Mammary epithelial cell (primary cell): ENCODE measurements at places on chromosomes 16 and 17. TPM values are rescaled to one million over a fixed set of nuclear protein-coding genes. Genes with fewer than 3 reads are reported as not detected.
A peak's percentile ranks its signal among the peaks of the same experiment; 100 is the strongest.

Gene RAI1
- polyA plus RNA-seq: 4.9 TPM

Gene UBALD2
- polyA plus RNA-seq: 15.3 TPM

Gene TOB1
- 89.6 TPM for polyA plus RNA-seq

Gene SPECC1
- polyA plus RNA-seq: 27.4 TPM

Gene MPP3
- polyA plus RNA-seq: 7.1 TPM

Gene CCDC144A
- 0.01 TPM for polyA plus RNA-seq

Gene KRT31
- not detected for polyA plus RNA-seq

Gene SOST
- polyA plus RNA-seq: not detected

Gene NPIPA8
- polyA plus RNA-seq: 2.3 TPM

Gene YBX2
- 0.10 TPM for polyA plus RNA-seq

Gene MRPL28
- polyA plus RNA-seq: 155 TPM

Gene PCTP
- 22.5 TPM for polyA plus RNA-seq

DNA sequence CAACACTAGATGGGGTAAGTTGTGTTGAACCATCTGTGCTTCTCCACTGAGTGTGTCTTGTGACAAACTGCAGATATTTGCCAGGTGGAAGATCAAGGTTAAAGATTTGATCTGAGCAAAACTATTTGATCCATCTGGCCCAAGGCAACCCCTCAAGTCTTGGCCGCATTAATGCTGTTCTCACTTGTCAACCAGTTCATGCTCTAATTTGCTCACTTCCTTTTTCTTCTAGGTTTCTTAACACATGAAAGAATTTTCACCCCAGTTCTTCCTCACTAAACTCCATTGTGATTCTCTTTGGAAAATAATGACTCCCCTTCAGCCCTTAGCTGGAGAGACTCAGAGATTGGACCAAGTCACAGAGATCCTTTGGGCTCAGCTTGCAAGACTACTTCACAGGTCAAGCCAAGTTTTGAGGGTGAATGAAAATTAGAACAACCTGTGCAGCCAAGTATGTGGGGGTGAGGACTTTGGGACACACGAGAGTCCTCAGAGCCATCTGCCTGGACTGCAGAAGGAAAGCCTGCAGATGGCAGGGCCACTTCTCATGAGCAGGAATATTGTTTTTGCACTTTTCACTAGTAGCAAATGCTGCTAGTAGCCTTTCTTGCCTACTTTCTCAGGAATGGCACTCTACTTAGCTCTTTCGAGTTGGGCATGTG, 166.5 kb downstream of the AXIN2 start:
- DNase-seq: no peak

GRCh38 chr17:58136669-58137279, 11.4 kb upstream of the OR4D1 start:
- DNase-seq: no peak

GRCh38 chr16:85568519-85568918, 44.6 kb upstream of the GSE1 start:
- no peak for DNase-seq

DNA sequence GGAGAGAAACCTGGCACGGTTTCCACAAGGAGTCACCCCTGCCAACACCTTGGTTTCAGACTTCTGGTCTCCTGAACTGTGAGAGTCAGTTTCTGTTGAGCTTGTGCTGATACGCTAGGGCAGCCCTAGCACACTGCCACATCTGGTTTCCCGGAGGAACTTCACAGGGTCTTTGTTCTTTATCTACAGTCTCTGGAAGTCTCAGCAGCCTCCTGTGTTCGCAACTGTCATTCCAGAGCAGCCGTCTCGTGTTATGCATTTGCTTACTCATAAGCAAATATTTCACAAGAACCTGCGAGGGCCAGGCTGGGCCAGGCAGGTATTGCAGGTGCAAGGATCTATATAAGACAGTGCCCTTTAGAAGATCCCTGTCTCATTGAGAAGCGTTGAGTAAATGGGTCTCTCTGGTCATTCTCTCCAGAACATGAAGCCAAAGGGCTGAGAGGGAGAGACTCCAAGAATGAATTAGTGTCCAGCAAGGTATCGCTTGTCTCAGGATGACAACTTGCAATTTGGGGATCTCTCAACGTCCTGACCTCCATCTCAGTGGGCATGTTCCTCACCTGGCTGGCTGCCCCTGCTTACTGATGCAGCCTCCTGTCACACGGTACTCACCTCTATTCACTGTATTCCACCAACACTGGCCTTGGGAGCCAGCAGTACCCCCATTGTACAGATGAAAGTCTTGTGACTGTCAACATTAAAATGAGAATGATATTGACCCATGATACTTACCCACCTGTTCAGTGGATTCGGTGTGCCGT, 141.2 kb downstream of the WWOX start:
- DNase-seq: peak; percentile 23

GRCh38 chr16:53744449-53744848, 40.5 kb downstream of the FTO start:
- no peak for DNase-seq

DNA sequence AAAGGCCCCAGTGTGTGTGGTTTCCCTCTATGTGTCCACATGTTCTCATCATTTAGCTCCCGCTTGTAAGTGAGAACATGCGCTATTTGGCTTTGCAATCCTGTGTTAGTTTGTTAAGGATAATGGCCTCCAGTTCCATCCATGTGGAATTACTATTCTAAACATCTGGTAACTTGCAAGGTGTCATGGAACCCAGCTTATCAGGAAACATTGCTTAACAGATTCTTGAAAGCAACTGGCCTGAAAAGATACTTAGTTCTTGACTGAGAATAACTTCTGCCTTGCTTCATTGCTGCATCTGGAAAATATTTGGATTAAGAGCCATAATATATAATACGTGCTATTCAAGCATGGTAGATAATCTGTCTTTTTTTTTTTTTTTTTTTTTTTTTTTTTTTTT, 27.8 kb downstream of the PAFAH1B1 start:
- no peak for DNase-seq

GRCh38 chr16:57611706-57612105, 16.7 kb upstream of the ADGRG1 start:
- DNase-seq: no peak

DNA sequence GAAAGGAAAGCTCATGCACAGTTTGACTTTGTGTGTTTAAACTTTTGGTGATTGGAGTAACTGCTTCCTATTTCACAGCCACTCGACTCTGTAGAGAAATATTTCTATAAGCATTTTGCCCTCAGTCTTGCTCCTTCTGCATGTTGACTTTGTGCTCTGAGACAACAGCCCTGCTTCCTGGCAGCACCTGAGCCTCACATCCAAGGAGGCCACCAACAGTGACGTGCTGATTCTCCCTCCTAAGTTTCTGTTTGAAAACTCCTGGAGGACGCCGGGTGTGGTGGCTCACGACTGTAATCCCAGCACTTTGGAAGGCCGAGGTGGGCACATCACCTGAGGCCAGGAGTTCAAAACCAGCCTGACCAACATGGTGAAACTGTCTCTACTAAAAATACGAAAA, 23.9 kb upstream of the WSB1 start:
- no peak for DNase-seq

DNA sequence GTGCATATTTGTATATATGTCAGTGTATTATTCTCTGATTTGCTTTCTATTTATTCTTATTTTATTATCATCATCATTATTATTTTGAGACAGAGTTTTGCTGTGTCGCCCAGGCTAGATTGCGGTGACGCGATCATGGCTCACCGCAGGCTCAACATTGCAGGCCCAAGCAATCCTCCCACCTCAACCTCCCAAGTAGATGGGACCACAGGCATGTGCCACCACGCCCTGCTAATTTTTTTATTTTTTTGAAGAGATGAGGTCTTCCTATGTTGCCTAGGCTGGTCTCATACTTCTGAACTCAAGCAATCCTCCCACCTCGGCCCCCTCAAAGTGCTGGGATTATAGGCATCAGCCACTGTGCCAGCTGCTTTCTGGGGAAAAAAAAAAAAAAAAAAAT, 8.4 kb upstream of the ARHGAP17 start:
- DNase-seq: peak; percentile 61

GRCh38 chr16:49529411-49530045, 155.9 kb downstream of the C16orf78 start:
- DNase-seq: no peak

GRCh38 chr17:39700148-39700987, 504 bp downstream of the ERBB2 start:
- peak; percentile 17 for DNase-seq

DNA sequence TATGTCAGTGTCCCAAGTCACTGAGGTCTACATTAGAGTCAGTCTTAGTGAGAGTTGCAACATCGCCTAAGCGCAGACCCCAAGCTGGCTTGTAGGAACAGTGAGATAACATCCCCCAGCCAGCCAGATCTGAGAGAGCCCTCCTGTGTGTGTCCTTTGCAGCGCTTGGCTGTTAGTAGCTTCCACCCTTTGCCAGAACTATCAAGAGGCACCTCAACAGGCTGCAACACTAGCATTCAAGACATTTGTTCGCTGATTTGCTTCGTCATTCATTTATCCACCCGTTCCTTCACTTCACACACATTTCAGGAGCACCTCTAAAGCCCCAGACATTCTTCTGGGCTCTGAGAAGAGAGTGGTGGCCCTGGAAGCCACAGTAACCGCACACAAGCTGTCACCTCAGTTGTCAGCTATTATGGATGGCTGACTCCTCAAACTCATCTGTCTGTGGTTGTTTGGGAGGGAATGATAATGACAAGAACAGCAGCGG, 289.6 kb downstream of the WWOX start:
- DNase-seq: no peak

GRCh38 chr17:38459567-38459966, 31.3 kb downstream of the ARHGAP23 start:
- DNase-seq: no peak

- no peak for DNase-seq
These were observed 15.0 kb downstream of the GALNS start for GRCh38 chr16:88841521-88842307.

DNA sequence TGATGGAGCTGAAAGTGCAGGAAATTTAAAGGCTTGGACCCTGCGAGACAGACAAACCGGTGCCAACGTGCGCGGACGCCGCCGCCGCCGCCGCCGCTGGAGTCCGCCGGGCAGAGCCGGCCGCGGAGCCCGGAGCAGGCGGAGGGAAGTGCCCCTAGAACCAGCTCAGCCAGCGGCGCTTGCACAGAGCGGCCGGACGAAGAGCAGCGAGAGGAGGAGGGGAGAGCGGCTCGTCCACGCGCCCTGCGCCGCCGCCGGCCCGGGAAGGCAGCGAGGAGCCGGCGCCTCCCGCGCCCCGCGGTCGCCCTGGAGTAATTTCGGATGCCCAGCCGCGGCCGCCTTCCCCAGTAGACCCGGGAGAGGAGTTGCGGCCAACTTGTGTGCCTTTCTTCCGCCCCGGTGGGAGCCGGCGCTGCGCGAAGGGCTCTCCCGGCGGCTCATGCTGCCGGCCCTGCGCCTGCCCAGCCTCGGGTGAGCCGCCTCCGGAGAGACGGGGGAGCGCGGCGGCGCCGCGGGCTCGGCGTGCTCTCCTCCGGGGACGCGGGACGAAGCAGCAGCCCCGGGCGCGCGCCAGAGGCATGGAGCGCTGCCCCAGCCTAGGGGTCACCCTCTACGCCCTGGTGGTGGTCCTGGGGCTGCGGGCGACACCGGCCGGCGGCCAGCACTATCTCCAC, at the start of gene NOG:
Gene NOG (plus strand): TSS at position 54 of the 674 bp plus-strand sequence. CDS start 525 bp downstream, at position 579.
- peak; percentile 79 for DNase-seq

GRCh38 chr17:17714261-17714866, 33.1 kb downstream of the RAI1 start:
- no peak for DNase-seq

GRCh38 chr17:17021194-17021863, 20.9 kb upstream of the MPRIP start:
- DNase-seq: no peak

- DNase-seq: peak; percentile 74
These were observed 10.2 kb downstream of the CFAP97D1 start for GRCh38 chr17:43790311-43790940.

DNA sequence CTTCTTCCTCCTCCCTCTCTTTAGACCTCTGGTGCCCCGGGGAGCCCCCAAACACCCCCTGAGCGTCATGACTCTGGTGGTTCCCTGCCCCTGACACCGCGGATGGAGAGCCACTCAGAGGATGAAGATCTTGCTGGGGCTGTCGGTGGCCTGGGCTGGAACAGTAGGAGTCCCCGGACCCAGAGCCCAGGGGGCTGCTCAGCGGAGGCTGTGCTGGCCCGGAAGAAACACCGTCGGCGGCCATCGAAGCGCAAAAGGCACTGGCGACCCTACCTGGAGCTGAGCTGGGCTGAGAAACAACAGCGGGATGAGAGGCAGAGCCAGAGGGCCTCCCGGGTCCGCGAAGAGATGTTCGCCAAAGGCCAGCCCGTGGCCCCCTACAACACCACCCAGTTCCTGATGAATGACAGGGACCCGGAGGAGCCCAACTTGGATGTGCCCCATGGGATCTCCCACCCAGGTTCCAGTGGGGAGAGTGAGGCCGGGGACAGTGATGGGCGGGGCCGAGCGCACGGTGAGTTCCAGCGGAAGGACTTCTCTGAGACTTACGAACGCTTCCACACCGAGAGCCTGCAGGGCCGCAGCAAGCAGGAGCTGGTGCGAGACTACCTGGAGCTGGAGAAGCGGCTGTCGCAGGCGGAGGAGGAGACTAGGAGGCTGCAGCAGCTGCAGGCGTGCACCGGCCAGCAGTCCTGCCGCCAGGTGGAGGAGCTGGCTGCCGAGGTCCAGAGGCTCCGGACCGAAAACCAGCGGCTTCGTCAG, 7.5 kb downstream of the HEXIM2 start:
- DNase-seq: no peak

- DNase-seq: no peak
These were observed 56.5 kb downstream of the DNAH2 start for GRCh38 chr17:7774055-7774521.

DNA sequence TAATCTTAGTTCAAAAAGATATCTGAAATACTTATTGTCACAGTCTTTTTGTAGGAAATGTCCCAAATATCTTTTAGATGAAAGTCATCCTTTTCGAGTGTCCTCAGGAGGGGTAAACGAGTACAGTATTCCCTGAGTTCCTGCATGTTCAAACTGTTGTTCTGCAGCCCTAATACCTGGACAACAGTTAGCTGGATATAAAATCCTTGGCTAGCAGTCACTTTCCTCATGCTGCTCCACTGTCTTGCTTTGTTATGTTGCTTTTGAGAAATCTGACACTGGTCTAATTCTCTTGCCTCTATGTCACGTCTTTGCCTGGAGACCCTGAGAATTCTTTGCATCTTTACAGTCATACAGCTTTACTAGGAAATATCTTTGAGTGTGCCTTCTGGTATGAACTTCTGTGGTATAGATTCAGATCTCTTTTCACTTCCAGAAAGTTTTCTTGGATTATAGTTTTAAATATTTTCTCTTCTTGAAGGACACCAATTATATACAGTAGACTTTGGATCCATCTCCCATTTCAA, 9.5 kb downstream of the MBTD1 start:
- no peak for DNase-seq

- no peak for DNase-seq
These were observed 6.5 kb downstream of the ZNF205 start for GRCh38 chr16:3118846-3119245.

DNA sequence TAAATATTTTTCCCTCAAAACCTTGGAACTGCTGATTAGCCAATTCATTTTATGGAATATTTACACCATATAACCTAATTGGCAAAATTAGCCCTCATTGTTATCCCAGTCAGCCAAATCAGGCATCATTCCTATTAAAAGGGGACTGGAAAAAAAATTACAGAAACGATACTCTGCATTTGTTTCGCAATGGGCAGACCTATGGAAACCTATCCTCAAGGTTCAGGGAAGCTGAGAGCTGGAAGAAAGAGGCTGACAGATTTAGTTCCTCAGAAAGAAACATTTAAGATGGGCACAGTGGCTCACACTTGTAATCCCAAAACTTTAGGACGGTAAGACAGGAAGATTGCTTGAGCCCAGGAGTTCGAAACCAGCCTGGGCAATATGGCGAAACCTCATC, 85.6 kb upstream of the RPH3AL start:
- DNase-seq: no peak
